Hindlimb muscle (tissue), 1 donor: ENCODE measurements at places on chromosomes 6 and 20. TPM values are rescaled to one million over a fixed set of nuclear protein-coding genes. Genes with fewer than 3 reads are reported as not detected.

DNA sequence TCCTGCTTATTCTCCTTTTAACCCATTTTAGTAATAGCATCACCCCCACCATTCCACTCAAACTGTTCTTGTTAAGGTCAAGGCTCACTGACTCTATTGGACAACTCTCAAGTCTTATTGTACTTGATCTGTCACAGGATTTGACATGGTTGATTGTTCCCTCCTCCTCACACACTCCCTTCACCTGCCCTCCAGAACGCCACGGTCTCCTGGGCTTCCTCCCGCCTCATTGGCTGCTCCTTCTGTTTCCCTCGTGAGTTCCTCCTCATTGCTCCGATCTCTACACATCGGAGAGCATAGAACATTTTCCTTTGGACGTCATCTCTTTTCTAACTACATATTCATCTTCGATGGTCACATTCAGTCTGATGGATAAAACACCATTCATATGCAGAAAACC, 55.1 kb downstream of the STMND1 start:
- DNase-seq, result no peak

DNA sequence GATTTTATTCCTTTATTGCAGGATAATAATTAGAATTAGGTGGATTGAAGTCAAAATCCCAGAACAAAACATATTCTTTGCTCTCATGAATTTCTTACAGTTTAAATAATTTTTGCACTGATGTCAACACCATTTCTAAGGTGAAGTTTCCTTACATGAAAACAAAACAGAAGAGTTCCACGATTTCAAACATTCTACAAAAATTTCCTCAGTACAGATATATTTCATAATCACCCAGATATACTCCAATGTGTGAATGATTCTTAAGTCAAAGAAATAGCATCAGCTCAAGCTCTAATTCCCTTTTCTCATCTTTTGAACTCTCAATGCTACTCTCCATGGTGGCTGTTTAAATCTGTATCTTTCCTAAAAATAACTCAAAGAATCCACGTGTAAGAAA, 39.5 kb upstream of the THBS2 start:
- no peak for DNase-seq

GRCh38 chr6:170433163-170434116, 119.7 kb downstream of the PSMB1 start:
- no peak for DNase-seq

DNA sequence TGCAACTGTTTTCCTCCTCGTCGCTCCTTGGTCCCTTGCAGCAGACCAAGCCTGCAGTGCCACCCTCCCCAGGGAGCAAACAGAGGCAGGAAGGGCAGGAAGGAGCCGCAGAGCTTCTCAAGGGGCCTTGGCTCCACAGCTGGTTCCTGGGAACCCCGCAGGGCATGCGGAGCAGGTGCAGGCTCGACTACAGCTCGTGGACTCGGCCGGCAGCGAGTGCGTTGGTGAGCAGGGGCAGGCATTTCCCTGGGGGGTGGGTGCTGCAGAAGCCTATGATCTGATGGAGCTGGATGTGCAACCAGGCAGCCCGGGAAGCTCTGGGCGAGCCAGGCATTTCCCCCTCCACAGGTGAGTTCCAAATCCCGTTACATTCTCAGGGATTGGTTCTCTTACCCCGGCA, 37.1 kb downstream of the FRMD1 start:
- no peak for DNase-seq

Gene ADGRF1
- 0.08 TPM for polyA plus RNA-seq

DNA sequence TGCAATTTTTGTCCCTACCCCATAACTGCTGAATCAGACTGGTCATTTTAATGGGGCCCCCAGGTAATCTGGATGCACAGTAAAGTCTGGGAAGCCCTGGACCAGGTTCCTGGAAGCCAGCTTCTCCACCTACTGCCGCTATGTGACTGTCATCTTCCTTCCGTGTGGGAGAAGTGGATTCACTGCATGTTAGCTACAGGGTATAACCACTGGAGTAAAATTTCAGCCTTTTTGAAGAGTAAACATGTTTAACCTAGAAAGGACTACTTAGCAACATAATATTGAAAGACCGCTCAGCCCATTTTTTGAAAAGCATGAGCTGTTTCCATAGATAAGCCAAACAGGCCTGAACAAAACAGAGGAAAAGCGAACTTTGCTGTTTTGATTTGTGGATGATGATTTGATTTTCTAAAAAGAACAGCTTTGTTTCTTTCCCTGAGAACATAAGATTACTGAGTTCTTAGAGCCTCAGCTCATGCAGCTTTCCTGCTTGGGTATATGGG, 208.1 kb downstream of the PLCB4 start:
- no peak for DNase-seq

DNA sequence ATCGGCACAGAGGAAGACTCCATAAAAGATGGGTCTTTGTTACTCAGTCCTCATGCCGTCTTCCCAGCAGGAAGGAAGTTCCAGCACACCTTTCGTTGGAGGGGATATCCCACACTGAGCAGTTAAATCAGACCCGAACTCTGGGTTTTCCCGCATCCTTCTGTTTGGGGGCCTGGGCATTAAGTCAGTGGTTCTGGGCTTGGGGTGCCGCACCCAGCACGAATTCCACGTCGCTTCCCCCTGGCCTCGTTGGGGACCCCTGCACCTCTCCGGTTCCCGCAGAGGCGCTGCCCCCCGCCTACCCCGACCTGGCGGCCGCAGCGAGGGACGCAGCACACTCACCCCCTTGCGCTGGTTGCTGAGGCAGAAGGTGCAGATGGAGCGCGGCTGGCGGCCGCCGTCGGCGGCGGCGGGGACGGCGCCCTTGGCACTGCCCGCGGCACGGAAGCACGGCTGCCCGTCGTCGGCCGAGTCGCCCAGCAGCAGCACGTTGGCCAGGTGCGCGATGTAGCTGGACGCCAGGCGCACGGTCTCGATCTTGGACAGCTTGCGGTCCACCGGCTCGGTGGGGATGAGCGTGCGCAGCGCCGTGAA, 641 bp downstream of the TCF15 start:
- DNase-seq, result no peak

DNA sequence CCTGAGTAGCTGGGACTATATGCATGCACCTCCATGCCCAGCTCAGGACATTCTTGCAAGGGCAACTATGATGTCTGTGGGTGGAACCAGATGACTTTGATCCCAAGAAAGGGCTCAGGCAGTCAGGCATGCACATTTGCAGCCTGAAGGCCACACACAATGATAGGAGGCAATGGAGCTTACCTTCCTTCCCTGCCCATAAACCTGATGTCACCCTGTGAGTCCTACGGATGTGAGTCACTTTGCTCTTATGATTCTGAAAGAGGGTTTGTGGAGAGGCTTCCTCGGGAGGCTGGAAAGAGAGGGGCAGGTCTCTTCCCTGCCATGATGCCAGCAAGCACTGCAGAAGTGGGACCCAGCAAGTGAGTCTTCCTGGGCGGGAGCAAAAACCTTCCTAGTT, 202.4 kb downstream of the LY86 start:
- no peak for DNase-seq

Gene HLA-DOB
- not detected for polyA plus RNA-seq

- DNase-seq, result peak; percentile 35
Observed at GRCh38 chr6:121040831-121041230, 293.4 kb downstream of the TBC1D32 start.

- DNase-seq, result peak; percentile 10
Observed at GRCh38 chr20:49167811-49168507, 20.2 kb downstream of the STAU1 start.

Gene SUMO4
- polyA plus RNA-seq, result 0.52 TPM

Gene SNAP91
- polyA plus RNA-seq, result 1.3 TPM

Gene MDFI
- polyA plus RNA-seq, result 57.0 TPM

- no peak for DNase-seq
Observed at GRCh38 chr6:108127826-108128225, 38.0 kb upstream of the NR2E1 start.

DNA sequence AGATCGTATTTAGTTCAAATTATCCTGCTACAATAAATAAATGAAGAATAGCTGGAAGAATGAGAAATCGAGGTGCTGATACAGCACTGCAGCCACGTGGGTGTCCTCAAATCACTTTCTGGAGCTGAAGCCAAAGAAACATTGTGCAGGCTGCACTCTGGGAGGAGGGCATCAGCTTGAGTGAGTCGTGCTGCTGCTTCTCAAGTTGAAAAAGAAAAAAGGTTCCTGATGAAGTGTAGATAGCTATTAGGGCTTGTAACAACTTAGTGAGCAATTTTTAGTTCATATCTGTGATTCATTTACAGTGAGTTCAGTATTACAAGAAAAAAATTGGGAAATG, 40.5 kb downstream of the DSE start:
- DNase-seq, result no peak

Gene GCNT2
- polyA plus RNA-seq, result 2.5 TPM

DNA sequence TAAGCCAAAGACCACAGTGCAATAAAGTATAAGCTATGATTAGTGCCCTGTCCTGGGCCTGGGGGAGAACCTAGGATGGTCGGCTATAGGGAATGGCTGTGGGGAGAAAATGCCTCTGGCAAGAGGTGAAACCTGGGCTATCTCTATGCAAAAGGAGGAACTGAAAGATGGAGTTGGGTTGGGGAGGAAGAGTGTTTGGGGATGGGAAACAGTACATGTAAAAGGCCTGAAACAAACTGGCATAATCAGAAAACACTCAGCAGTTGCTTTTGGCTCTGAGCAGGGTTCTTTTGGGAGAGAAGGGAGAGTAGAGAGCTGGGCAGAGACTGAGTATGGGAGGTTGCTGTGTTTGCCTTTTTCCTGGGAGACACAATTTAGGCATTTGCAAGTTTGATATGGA, 31.9 kb upstream of the FUCA2 start:
- no peak for DNase-seq

DNA sequence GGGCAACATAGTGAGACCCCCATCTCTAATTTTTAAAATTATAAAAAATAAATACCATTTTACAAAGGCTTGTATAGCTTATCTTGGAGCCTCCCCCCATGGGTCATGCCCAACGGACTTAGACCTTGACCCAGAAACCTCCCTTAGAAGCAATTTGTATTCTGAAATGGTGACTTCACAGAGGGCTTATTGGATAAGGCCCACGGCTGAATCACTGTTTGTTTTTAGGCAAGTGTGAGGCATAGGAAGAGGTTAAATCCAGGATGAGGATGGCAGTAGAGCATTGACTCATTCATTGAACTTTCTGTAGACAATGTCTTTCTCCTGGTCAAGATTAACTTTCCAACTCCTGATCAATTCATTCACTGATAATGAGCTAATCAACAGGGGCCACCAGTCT, 6.2 kb upstream of the SNAI1 start:
- no peak for DNase-seq

DNA sequence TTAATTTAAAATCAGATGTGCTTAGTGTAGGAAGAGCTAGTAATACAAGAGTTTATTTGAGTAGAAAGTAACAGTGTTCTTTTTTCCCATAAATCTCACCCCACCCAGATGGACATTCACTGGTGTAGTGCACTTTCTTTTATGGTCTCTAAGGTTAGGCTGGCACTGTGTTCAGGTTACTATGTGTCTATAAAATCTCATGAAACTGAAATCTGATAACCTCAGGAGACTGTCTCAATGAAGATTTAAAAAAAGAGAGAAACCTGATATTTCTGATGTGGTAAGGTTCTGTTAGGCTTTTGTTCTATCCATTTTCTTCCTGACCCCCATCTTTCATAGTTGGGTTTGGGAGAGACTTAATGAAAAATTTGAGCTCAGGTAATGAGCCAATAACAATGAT, 101.2 kb upstream of the CLVS2 start:
- no peak for DNase-seq

GRCh38 chr6:149939909-149940671, 1.7 kb upstream of the ULBP2 start:
- DNase-seq, result no peak

DNA sequence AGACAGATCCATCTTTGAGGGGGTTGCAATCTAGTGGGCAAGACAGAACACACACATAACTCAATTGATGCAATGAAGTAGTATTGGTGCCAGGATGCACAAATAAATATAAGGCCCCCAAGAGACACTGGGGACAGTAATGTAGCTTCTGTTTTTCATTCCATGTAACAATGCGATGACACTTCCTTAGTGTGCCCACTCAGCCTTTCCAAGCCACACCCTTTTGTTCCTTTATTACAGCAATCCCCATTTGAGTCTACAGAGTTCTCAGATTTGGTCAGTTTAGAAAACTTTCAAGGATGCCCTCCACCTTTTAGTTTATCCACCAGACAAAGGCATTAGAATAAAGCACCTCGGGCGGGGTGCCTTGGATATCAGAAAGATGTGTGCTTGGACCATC, 15.5 kb downstream of the TGM3 start:
- DNase-seq, result no peak

GRCh38 chr6:49264496-49264895, 198.6 kb downstream of the MMUT start:
- DNase-seq, result no peak

GRCh38 chr20:64041040-64041780, 5.2 kb downstream of the C20orf204 start:
- DNase-seq, result no peak

Gene CTCFL
- polyA plus RNA-seq, result 0.21 TPM

- peak; percentile 63 for DNase-seq
Observed at GRCh38 chr20:61951695-61952533, 113.8 kb downstream of the TAF4 start.

DNA sequence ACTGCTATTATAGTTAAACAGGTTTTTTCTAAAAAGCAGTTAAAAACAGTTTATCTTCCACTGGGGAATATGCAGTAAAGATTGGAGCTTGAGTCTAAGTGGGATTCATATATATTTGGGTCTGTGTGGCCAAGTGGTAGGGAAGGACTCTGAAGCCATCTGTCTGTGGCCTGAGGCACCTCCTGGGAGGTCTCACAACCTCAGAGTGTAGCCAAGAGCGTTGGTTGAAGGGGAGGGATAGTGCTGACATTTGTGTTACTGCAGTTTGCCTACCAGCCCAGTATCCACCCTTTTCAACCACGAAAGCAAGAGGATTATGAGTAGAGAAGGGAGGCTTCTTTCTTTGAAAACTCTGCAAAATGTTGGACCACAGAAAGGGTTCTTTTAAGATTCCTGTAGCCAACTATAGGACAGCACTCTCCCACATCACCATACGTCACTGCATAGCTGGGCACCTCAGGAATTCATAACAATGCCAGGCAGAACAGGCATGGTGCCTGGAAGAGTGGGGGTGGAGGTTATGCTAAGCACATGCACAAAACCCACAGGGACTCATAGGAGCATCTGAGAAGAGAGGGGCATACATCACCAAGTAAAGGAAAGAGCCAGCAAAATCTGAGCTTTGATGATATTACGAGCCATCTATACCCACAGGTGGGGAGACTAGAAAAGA, 90.5 kb upstream of the HEY2 start:
- DNase-seq, result no peak

Gene FOXF2
- polyA plus RNA-seq, result 0.90 TPM

- no peak for DNase-seq
Observed at GRCh38 chr6:36223706-36224105, 27.2 kb downstream of the BRPF3 start.

Gene FLRT3
- polyA plus RNA-seq, result 6.0 TPM

GRCh38 chr6:103367212-103367611, 1492.5 kb downstream of the HACE1 start:
- DNase-seq, result no peak

- no peak for DNase-seq
Observed at GRCh38 chr6:95740157-95740556, 162.8 kb downstream of the MANEA start.
